Activated CD4-positive, CD25-positive, alpha-beta regulatory T cell treated with anti-CD3 and anti-CD28 coated beads, Interleukin-2, amount 50 U/mL, for 24 hours (primary cell): ENCODE measurements at places on chromosomes 3 and 15.

DNA sequence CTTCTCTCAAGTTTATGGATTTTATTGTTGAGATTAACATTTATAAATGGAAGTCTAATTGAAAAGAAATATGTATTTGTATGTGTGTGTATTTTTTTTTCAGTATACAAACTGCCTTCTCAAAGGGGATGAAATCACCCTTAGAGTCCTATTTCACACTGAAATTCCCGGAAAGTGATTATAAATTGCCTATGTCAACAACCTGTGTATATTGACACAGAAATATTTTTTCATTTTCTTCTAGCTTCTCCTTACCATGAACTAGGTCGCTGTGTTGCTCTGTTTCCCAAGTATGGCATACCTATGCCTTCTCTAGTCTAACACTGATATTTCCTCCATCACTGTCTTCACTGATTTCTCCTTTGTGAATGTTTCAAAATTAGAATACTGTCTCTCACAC, 444.0 kb upstream of the AZI2 start:
- ATAC-seq, result no peak

DNA sequence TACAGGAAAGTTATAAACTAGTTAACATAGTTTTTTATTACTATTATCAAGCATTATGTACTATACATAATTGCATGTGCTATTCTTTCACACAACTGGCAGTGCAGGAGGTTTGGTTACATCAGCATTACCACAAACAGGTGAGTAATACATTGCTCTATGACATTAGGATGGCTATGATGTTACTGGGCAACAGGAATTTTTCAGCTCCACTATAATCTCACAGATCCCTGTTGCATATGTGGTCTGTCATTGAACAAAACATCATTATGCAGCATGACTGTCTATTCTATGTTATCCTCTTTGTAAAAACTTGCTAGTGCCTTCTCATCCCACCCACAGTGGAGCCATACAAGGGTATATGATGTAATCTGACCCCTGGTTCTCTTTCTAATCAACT, 36.5 kb upstream of the PDZRN3 start:
- no peak for ATAC-seq

GRCh38 chr15:65535192-65535591, 4.9 kb downstream of the HACD3 start:
- no peak for ATAC-seq

DNA sequence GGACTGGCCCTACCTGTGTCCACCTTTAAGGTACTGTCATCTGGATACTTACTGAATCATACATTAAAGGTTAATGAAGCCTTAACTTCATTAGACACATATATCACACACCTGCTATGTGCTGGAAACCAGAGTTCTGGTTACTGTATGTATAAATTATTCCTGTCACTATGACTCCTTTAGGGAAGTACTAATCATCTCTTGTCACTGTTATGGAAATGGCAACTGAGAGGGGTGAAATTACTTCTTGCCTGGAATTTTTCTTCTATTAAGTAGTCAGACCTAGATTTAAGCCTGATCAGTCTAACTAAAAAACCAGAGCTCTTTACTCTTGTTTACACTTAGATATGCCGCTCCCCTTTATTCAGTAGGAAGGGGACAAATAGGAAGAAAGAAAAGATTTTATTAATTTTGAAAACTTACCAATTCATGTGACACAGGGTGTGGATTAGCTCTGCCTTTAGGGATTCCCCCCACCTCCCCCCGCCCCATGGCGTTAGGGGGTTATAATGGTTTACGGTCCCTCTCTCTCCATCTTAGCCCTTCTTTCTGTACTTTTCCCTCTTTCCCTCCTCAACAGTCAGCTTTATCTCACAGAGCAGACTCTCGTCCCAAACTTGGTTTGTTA, 152.5 kb downstream of the KLHL25 start:
- ATAC-seq, result no peak

GRCh38 chr3:133159498-133160475, 121.6 kb downstream of the TMEM108 start:
- ATAC-seq, result no peak

- no peak for ATAC-seq
Measured at GRCh38 chr3:149579161-149579560, 78.7 kb downstream of the WWTR1 start.

GRCh38 chr15:80695099-80695910, at the start of gene ABHD17C:
TSS of gene ABHD17C (plus strand) at chr15:80695310. CDS start at chr15:80695430, 120 bp downstream.
- peak; percentile 75 for ATAC-seq

DNA sequence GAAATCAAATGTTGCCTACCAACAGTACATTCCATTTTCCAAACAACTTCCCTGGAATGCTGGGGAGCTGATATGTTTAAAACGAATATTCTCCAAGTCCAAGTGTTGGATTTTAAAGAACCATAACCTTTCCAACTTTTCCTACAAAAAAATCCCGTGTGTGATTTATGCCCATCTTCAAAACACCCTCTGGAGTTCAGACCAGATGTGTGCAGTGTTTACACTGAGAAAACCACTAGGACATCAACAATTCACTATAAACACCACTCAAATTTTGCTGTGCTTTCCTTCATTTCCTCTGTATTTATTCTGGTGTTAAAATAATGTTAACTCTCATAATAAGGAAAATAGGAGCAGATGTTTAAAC, 2.4 kb downstream of the VGLL4 start:
- no peak for ATAC-seq

DNA sequence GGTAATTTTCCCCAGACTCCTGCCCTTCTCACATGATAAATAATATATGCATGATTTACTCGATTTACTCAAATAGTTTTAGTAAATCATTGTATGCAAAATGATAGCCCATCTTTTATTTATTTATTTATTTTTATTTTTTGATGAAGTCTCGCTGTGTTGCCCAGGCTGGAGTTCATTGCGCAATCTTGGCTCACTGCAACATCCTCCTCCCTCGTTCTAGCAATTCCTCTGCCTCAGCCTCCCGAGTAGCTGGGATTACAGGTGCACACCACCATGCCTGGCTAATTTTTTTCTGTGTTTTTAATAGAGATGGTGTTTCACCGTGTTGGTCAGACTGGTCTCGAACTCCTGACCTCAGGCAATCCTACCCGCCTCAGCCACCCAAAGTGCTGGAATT, 343.8 kb upstream of the PLSCR5 start:
- ATAC-seq, result no peak

GRCh38 chr3:10519236-10519635, 13.8 kb upstream of the ATP2B2 start:
- no peak for ATAC-seq

- ATAC-seq, result peak; percentile 89
Measured at GRCh38 chr3:52231502-52232278, 6.2 kb upstream of the TLR9 start.

DNA sequence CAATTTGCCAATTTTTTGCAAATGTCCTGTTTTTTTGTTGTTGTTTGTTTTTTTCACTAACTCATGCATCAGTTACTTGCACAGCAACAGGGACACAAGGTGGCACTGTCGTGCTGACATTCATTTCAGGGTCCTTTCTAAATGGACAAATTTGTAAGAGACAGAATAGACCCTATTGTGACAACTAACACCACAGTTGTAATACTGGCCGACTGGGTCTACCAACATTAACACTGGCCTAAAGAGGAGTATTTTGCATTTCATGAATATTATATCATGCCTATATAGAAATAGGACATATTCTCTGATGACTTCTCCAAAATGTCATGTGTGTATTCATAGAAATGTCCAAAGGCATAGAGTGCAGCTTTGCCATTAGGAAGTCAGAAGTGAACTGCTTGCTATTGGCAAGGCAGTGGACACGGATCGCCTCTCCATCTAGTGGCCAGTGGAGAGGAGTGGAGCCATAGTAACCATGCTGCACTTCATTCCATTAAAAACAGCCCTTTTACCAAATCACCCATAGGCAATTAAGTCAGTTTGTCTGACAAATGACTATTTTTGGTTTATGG, 54.8 kb downstream of the ZBTB20 start:
- ATAC-seq, result no peak

DNA sequence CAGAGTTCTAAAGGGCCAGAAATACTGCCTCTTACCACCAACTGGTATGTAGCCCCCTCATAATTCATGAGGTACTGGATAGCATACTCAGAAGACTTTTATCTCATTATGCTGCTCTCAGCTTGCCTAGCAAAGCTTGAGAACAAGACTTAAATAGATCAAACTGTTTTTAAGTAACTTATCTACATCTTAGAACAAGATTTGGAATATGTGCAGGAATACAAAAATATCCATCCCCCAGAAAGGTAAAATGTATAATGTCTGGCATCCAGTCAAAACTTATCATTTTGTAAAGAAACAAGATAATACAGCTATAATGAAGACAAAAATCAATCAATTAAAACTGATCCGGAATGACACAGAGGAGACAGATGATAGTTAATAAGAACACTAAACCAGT, 400.4 kb upstream of the TGFBR2 start:
- ATAC-seq, result no peak

GRCh38 chr15:40276927-40277326, 5.9 kb downstream of the ANKRD63 start:
- no peak for ATAC-seq

- ATAC-seq, result no peak
Measured at GRCh38 chr3:126551121-126551838, 7.5 kb downstream of the C3orf22 start.

- ATAC-seq, result no peak
Measured at GRCh38 chr3:69081583-69082262, 1.6 kb upstream of the UBA3 start.

GRCh38 chr3:13655061-13655913, 106.4 kb downstream of the FBLN2 start:
- no peak for ATAC-seq

GRCh38 chr15:35271371-35272043, 186.4 kb upstream of the NANOGP8 start:
- ATAC-seq, result no peak

GRCh38 chr3:71585887-71586809, 2.6 kb upstream of the FOXP1 start:
- ATAC-seq, result no peak

- ATAC-seq, result no peak
Measured at GRCh38 chr3:137987723-137988122, 22.2 kb upstream of the CLDN18 start.

DNA sequence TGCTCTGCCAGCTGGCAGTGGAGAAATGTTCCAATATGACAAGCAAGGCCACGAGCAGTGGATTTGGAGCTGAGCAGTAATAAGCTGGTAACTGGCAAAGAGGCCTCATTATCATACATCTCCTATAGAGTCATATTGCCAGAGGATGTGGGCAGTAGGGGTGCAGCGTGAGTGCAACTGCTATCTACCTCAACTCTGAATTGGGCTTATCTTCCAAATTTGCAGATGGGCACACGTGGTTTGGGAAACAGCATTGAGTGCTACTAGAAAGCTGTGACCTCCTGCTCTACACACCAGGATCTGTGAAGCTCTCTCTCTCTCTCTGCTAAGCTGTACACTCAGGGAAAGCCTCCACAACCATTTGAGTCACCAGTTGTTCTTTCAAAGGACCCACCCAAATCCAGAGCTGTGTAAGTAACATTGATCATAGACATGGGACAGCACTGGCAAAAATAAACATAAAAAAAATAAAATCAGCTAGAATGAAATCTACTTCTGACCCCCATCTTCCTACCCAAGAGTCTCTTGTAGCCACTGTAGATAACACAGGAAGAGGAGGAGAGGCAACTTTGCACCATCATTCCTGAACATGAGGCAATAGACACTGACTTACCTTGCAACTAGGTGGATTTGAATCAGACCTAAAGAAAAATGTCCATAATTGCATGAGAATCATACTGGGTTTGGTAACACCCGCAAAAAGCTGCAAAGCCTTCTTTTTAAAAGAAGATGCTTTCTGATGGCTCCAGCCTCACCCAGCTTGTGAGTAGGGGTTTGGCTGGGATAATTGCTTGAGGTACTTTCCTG, 82.9 kb upstream of the THBS1 start:
- ATAC-seq, result no peak

DNA sequence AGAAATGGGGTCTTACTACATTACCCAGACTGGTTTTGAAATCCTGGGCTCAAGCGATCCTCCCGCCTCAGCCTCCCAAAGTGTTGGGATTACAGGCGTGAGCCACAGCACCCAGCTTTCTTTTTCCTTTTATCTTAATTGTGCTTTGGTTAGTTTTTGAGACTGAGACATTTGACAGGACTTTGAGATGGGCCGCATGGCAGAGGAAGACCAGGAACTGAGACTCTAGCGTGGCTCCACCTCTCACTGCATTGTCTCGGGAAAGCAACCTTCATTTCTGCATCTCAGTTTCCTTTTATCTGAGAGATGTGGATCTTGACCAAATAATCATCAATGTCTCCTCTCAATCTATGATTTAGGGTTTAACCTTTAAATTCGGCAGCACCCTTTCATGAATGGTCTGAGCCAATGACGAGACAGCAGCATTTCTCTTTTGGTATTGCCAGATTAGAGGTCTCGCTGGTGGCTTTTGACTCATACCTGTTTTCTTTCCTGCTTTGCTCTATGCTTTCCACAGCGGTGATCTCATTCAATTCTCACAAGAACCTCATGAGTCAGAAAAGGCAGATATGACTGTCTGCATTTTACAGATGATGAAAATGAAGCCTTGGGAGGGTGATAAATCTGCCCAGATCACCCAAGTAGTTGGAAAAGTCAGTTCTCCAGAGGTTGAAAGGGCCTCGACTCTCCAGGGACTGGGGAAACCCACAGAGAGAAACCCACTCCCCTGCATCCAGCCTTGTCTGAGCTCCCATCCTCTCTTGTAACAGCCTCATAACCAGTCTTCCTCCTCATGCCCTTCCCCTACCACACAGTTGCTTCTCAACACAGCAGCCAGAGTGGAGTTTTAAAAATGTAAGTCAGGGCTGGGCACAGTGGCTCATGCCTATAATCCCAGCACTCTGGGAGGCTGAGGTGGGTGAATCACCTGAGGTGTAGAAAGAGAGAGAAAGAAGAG, 84.8 kb upstream of the FOXB1 start:
- ATAC-seq, result peak; percentile 92

DNA sequence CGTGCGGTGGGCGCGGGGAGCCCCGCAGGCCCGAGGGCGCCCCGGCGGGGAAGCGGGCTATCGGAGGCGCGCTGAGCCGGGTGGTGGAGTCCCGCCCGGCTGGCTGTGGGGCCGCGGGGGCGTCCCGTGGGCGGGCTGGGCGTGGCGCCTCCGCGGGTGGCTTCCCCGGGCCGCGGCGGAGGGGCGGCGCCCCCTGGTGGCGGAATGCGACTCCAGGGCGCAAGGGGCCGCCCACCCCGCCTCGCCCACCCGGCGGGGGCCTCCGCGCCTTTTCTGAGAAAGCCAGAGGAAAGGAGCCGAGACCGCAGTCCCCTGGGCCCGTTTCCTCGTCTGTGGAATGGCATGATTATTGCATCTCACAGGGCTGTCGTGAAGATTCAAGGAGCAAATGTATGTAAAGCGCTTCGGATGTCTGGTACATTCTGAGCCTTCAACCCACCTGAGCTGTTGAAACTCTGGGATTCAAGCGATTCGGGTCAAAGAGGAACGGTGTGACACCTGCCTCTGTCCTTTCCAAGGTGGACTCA, 31.9 kb upstream of the RAB6B start:
- ATAC-seq, result peak; percentile 69
